ENCODE measurements at places on chromosomes 7 and 10.

- peak; percentile 53 for DNase-seq
Measured at GRCh38 chr7:30795161-30795948, 24.1 kb downstream of the MINDY4 start.

GRCh38 chr10:77027141-77027540 lies 610.5 kb downstream of the KCNMA1 start:
- no peak for DNase-seq

DNA sequence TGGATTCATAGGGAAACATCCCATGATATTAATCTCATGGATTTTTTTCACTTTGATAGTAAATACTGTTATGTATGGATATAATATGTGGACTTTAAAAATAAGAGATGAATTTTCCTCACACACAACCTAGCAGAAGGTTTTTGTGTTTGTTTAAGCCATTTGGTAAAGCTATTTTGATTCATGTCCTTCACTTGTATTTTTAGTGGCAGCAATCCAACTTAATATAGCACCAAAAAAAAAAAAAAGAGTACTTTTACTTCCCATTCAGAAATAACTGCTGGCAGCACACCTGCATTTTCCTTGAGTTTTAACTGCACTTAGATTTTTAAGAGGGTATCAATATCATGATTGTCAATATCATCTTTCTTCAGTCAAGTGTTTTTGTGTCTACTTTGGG lies 60.0 kb downstream of the MCMBP start:
- no peak for DNase-seq

GRCh38 chr10:102040305-102041050 lies 15.5 kb downstream of the ARMH3 start:
- DNase-seq: no peak

GRCh38 chr10:96814264-96814663 lies 17.8 kb upstream of the LCOR start:
- peak; percentile 77 for DNase-seq

GRCh38 chr7:77338260-77338659 lies 77.9 kb downstream of the GSAP start:
- DNase-seq: no peak

- no peak for DNase-seq
Measured at GRCh38 chr7:96426685-96427084, 104.8 kb upstream of the SLC25A13 start.

DNA sequence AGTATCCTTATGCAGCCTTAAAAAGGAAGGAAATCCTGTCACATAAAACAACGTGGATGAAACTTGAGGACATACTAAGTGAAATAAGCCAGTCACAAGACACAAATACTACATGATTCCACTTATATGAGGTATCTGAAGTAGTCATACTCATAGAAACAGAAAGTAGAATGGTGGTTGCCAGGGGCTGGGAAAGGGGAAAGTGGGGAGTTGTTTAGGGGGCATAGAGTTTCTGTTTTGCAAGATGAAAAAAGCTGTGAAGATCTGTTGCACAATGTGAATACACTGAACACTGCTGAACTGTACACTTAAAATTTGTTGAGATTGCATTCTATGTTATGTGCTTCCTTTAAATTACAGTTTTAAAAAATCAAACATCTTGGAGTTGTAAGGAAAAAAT lies 2.9 kb downstream of the NUP205 start:
- DNase-seq: no peak

DNA sequence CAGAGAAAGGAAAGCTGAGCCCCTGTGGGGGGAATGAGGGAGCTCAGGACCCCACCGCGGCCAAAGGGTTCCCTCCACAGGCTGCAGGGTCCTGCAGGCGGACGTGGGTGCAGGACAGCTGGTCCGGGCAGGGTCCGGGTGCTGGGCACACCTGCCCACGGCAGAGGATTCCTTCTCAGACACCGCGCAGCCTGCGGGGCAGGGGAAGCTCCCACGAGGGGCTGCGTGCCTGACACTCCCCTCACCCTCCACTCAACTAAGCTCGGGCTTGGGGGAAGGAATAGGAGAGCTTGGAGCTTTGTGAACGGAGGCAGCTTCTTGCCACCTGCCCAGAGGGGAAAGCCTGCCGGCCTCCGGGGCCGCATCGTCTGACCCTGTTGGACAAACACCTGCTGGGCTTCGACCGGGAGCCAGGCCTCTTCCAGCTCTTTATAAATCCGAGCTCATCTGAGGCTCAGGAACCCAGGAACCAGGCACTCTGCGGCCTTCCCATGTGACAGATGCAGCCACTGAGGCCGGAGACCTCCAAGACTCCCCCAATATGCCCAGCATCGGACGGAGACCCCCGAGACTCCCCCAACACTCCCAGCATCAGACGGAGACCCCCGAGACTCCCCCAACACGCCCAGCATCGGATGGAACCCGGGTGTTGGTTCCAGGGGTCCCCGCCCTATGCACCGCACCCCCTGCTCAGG lies 97.3 kb downstream of the PDGFA start:
- DNase-seq: no peak

- no peak for DNase-seq
Measured at GRCh38 chr10:86684331-86685097, 16.2 kb downstream of the LDB3 start.

DNA sequence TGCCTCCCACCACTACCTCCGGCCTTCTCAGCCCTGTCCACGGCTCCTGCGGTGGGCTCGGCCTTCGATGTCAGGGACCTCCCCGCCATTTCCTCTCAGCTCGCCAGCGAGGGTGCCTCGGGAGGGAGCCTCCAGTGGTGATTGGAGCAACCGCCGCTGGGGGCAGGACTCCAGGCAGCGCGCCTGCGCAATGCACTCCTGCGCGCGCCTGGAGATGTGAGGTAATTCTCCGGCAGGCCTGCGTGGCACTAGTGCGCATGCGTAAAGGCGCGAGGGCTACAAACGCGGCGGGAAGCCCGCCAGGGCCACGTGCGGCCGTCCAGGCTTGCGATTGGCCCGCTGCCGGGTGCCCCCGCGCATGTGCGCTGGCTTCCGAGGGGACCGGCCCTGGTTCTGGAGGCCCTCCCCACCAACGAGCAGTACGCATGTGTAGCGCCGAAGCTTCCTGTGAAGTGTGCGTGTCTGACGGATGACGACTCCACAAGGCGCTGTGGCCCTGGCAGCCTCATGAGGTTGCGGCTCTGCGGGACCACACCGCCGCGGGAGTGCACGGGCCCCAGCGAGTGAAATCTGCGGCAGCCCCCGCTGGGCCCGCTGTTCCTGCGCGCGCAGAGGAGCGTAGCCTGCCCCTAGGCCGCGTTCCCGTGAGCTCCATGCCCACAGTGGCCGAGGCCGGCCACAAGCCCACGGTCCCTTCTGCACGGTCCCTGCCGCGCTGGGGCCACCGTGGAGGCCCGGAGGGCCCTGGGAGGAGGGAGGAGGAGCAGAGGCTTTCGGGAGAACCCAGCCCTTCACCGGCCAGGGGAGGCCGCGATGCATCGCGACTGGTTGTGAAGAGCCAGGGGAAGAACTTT lies at the start of gene SYCE1:
Gene SYCE1, minus strand, starts transcription at position 143 of the 854 bp plus-strand sequence. Its CDS starts 54 bp downstream, at position 89.
- DNase-seq: no peak

DNA sequence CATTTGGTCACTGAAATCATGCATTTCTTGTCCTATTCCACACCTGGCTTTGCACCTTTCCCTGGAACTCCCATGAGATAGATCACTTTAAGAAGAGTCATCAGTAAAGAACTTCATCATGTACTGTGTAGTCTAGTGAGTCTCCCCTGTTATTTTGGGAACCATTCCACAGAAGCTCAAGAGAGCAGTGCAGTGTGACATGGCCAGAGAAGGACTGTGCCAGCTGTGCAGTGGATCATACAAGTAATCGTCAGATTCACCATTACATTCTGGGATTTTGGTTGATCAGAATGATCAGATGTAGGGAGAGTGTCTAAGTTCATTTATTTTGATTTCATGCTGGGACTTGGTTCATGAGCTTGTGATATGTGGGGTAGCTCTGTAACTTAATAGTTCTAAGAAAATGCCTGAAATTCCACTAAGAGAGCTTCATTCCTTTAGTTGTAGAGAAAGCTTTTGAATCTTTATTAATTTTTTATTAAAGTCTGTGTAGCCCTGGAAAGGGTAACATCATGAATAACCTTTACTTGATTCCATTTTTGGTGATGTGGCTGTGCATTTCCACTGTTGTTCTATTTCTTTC lies 166.8 kb downstream of the SUGCT start:
- DNase-seq: peak; percentile 47

GRCh38 chr10:10830293-10830986 lies 187.2 kb upstream of the CELF2 start:
- peak; percentile 39 for DNase-seq

DNA sequence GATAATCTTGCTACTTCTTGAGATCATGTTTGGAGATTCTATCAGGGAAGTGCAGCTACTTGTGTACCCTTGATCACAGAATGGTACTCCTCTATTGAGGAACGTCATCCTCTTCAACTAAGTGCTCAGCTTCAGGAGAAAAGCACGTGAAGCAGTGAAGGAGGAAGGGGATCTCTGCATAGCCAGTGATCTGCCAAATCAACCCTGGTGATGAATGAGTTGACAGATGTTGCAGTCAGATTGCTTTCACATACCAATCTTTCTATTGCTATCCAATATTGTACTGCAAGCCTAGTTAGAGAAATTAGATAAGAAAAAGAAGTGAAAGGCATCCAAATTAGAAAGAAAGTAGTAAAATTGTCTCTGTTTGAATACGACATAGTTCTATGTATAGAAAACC lies 309.4 kb downstream of the TWIST1 start:
- DNase-seq: no peak

GRCh38 chr10:101609481-101609880 lies 21.4 kb downstream of the DPCD start:
- DNase-seq: no peak

- no peak for DNase-seq
Measured at GRCh38 chr10:127450644-127451043, 98.5 kb upstream of the NPS start.

DNA sequence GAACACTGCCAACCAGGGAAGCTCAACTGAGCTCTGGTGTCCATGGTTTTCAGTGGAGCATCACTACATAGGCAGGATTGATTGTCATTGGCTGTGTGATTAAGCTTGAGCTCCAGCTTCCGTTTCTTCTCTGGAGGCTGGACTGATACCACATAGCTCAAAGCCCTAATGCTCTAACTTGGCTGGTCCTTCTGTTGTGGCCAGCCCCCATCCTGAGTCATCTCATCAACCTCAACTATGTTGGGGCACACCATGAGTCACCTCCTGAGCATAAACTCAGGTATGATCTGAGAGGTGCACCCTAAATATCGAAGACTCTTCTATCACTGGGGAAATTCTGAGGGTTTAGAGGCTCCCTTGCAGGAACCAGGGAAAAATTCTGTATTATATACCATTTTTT lies 114.5 kb upstream of the INHBA start:
- peak; percentile 89 for DNase-seq

DNA sequence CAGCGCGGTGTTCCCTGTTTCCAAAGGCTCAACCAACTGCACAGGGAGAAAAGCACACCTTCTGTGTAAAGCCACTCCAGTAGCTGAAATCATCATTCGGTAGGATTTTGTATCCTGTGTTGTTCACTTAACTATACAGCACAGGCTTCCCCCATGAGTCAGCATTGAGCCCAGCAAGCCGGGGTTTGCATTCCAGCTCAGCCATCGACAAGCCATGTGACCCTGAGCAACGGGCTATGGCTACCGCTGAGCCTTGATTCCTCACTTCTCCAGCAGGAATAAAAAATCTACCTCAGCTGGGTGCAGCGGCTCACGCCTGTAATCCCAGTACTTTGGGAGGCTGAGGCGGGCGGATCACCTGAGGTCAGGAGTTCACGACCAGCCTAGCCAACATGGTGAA lies 44.1 kb upstream of the ATP6V0A4 start:
- peak; percentile 86 for DNase-seq

DNA sequence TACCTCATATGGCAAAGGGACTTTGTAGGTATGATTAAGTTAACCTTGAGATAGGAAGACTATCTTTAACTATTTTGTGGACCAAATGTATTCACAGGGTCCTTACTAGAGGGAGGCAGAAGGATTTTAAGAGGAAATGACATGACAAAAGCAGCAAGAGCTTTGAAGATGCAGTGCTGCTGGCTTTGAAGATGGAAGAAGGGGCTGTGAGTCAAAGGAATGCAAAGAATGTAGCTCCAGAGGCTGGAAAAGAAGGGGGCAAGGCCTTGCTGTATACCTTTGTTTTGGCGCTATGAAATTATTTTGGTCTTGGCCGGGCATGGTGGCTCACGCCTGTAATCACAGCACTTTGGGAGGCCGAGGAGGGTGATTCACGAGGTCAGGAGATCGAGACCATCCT lies 3.2 kb upstream of the NRBF2 start:
- no peak for DNase-seq

- DNase-seq: no peak
Measured at GRCh38 chr7:112360681-112361080, 89.6 kb upstream of the IFRD1 start.

GRCh38 chr7:7576344-7576743 lies 9.7 kb downstream of the MIOS start:
- DNase-seq: no peak

GRCh38 chr10:122646511-122647382 lies 52.9 kb downstream of the C10orf120 start:
- no peak for DNase-seq

DNA sequence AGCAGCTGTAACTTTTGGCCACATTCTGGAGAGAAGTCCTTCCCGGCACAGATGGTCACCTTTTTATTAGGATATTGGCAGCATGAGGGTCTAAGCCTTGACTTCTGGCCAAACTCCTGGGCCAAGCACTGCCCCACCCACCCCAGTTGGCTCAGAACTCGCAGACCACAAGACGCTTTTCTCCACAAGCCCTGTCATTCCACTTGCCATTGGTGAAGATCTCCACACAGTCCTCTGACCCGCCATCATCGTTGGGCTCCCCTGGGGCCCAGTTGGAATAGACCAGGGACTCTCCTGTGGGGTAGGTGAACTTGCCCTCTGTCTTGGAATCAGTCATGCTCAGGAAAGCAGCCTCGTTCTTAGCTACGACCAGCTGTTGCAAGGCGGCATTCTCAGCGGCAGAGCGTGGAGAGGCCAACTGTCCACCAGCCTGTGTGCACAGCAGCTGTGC lies 11.2 kb downstream of the SFTPD start:
- no peak for DNase-seq

DNA sequence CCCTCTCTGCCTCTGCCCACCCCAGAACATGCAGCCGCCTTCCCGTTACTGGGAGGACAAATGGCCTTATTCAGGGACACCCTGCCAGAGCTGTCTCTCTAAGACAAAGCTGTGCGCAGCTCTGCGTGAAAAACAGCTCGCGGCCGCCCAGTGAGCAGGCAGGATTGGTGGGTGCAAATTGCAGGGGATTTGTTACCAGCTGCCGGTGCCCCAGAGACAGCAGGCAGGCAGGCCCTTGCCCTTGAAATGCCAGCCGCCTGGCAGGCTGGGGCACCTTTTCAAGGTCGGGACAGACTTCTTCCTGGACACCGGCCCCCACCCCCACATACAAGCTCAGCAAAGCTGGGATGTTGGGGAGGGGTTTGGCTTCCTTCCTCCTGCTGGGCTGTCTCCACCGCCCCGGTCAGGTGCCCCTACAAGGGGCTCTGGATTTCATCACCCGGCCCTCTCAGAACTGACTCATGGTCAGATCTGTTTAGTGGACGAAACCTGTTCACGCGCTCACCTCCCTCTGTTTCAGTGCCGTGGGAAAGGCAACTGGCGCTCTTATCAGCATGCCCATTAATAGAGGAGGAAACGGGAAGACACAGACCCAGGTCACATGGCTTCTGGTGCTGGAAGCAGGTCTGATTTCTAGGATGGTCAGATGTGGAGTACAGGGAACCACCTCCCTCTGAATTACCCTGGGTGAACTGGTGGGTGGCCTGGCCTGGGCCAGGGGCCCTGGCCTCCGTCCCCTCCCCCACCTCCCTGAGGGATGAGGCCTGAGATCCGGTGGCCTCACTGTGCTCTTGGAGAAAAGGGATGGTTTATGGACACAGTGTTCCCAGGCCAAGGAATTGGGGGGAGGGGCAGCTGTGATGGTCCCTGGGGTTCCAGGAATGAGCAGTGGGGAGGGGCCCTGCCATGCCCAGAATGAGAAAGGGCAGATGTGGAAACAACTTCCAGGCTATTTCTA lies 123.9 kb upstream of the PPIF start:
- DNase-seq: no peak
